ENCODE measurements at places on chromosomes 1 and 21.

DNA sequence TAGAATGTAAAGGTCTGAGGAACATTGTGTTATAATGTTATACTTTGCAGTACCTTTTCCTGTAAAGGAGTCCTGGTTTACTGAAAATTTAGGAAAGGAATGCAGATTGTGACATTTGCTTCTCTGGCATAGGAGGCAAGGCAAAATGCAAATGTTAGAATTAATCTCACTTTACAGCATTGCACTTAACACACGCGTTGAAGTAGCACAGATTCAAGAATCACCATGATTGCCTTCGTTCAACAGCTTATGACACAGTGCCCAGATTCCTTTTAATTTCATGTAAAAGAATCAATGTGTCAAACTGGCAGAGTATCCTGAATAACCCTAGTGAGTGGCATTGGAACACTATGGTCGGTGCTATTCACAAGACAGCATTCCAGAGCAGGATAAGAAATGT lies 47.4 kb downstream of the RGS7 start:
- DNase-seq: no peak

DNA sequence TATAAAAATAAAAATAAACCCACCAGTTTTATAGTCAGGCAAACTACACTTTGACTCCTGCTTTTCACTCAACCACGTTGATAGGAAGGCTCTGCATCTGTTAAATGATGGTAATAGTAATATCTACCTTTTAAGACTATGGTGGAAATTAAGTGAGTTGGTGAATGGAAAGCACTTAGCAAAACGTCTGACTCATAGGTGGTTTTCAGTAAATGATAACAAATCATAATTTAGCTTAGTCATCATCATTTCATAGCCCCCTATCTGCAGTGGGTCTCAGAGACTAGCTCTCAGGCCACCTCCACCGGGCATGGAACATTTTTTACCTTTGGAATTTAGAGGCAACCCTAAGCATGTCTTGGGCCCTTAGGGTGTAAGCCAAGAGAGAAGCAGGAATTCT lies 160.0 kb downstream of the PDE4B start:
- no peak for DNase-seq

GRCh38 chr1:78155121-78155520 lies 109.4 kb downstream of the GIPC2 start:
- DNase-seq: no peak

DNA sequence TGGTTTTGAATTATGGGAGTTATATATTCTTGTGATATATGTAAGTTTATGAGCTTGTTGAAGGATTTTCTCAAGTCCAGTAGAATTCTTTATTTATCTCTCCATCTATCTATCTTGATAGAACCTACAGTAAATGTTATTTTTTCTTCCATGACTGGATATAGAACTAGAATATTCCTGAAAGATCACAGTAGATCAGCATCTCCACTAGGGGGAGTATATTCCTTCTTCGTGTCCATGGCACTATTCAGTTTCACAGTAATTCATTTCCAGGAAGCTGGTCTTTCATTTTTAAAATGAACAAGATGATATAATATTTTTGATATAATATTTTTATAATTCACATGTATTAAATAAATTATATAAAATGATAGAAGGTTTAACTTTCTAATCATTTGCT lies 18.8 kb downstream of the TMPRSS15 start:
- no peak for DNase-seq

DNA sequence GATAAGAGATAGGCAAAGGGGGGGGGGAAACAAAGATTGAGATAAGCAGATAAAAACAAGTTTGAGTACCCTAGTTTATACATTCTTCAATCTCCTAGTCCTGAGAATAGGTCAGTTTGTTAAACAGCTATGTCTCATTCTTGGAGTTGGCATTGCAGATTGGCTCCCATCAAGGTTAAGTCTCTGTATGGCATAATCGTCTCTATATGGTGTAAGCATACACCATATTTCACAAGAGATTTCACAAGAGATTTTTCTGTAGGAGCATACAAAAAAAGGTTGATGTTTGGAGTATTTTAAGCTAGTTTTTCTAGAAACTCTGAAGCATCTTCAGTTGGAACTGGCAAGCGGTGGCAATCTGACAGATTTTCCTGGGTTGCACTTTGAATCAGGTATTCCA lies 35.8 kb downstream of the NCAM2 start:
- DNase-seq: no peak

- DNase-seq: no peak
Observed at GRCh38 chr1:40078512-40079333, 18.3 kb downstream of the PPT1 start.

- no peak for DNase-seq
Observed at GRCh38 chr1:224113545-224113917, 380 bp upstream of the FBXO28 start.

DNA sequence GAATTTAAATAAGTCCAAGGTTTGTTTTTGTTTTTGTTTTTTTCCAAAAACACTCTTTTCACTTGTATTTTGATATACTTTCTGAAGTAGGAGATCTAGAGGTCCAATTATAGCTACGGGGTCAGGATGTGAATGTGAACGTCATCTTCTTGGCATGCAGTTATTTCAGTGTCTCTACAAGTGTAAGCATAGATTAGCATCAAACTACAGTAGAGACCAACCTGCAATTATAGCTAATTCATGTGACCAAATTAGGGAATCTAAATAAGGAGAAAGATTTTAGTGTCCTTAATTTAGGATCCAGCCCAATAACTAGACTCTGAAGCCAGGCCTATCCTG lies 107.3 kb upstream of the PALMD start:
- no peak for DNase-seq

DNA sequence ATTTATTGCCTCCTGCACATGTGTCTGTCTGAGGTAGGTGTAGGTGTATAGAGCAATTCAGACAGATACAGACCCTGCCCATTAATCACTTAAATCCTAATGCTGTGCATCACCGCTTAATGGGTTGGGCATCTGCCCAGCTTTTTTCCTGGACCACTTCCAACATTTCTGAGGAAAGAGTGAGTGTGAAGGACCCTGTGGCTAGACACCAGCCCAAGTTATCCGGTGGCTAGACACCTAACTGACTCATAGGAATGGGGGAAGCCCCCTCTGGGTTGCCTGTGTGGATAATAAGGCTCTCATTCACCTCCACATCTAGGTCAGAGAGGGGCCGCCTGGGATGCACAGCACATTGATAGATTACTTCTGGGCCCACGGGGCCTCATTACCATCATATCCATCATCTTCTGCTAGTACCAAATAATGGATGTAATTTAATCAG lies 121.1 kb upstream of the RAVER2 start:
- DNase-seq: no peak

DNA sequence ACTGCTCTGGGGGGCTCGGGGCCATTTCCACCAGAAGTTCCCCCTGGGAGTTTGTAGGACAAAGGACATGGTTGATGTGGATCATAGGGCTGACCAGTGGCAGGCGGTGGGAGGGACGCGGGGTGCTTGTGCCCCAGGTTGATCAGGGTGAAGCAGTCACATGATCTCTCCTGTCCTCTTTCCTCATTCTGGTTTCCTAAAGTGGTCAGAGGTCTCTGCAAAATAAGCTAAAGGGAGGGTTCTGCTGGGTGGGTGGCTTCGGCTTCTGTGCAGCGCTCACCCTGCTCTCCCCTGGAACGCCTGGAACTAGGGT lies 9.2 kb downstream of the PDXK start:
- no peak for DNase-seq
